ENCODE measurements at places on chromosomes 2 and 18.

DNA sequence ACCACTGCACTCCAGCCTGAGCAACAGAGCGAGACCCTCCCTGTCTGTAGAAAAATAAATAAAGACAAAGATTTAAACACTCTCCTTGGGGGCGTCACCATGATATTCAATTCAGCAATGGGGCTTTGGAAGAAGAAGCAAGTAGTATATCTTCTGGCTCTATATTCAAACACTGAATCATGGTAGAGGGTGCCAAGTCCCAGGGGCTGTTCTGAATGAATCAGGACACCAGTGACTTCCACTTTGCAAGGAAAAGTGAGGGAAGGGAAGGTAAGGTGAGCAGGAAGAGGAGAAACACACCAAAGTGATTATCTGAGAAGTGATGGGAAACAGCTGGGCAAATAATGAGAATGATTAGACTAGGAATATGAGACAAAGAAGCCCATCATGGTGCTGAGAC, 80.5 kb downstream of the AAK1 start:
- DNase-seq, result no peak

DNA sequence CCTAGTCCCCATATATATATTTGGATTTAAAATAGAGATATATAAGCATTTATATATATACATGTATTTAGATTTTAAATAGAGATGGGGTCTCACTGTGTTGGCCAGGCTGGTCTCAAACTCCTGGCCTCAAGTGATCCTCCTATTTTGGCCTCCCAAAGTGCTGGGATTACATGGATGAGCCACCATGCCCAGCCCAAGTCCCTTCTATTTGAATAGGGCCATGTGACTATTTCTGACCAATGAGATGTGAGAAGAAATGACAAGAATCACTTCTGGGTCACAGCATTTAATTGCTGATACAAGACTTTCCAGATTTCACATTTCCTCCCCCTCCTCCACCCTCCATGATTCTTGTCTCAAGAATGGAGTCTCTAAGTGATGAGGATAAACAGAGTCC, 6.4 kb upstream of the RBM43 start:
- no peak for DNase-seq

- DNase-seq, result no peak
These were observed 24.6 kb downstream of the AFTPH start for GRCh38 chr2:64548761-64549160.

GRCh38 chr2:181588546-181588945, 68.4 kb downstream of the CERKL start:
- no peak for DNase-seq

DNA sequence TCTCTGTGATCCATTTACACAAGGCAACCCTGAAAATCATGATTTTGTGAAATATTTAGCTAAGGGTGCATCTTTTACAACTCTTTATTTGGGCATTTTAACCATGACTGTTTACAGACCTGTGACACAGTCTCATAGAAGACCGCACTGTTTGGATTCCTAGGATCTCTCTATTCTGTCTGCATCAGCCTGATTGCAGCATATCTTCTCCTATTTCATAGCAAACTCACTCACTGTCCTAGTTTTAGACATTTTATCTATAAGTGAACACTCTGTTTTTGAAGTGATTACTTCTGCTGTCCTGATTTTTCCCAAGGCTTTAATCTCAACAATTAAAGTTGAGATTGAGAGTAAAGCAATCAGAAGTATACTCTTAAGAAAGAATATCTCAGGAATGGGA, 56.2 kb downstream of the CAVIN2 start:
- DNase-seq, result no peak

DNA sequence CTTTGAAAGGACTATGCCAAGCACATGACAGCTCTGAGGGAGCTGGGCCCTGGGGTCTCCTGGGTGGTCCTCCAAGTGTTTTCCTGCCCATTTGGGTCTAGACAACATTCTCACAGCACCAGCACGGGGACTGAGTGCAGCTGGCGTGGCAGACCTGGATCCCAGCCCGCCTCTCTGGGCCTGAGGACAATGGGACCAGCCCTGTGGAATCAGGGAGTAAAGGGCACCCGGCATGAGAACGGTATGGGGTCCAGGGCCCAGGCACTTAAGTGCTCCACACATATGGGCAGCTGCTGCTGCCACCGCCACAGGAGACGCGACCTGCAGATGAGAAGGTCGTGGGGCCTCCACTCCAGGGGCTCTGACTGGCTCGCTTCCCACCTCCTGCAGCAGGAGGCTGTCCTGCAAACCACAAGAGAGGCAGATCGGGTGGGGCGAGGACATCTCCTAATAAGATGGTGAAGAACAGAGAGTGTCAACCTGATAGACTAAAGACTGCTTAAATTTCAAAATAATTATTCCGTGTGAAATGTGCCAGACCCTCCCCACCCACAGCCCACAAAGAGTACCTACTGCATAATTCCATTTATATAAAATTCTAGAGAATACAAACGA, 46.3 kb downstream of the FAM178B start:
- DNase-seq, result no peak

GRCh38 chr18:75115514-75115913, 93.4 kb downstream of the PTGR3 start:
- DNase-seq, result no peak

- DNase-seq, result no peak
These were observed 66.4 kb upstream of the EPAS1 start for GRCh38 chr2:46230677-46231425.

GRCh38 chr2:201450954-201451291, 335 bp downstream of the TRAK2 start:
- DNase-seq, result no peak

GRCh38 chr2:26442301-26442700, 35.6 kb downstream of the OTOF start:
- DNase-seq, result no peak

GRCh38 chr2:101725515-101726192, 28.1 kb downstream of the MAP4K4 start:
- peak; percentile 70 for DNase-seq

- DNase-seq, result no peak
These were observed 690.0 kb downstream of the ARHGAP15 start for GRCh38 chr2:143819190-143819735.

DNA sequence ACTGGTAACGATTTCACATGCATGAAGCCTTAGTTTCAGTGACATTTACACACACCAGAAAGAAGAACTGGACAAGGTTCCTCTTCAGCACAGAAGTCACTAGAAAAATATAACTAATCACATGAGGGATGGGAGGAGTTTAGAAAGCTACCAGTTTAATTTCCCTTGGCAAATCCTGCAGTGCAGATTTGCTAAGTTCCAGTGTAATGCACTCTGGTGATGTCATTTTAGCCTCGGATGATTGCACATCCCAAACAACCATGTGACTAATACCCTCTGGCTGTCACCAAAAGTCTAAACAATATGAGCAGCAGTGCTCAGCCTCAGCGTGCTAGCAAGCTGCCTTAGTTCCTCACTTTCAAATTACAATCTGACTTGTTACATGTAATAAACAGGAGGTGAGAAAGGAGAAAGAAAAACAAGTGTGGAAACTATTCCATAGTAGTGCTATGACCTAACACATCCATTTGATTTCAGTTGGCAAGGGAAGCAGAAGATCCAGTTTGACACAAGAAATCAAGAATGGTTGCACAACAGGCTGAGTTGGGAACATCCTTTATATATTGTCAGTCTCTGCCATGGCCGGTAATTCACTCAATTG, 35.3 kb upstream of the PPP1CB start:
- DNase-seq, result no peak

- DNase-seq, result no peak
These were observed 8.0 kb upstream of the CDK15 start for GRCh38 chr2:201798252-201798913.

DNA sequence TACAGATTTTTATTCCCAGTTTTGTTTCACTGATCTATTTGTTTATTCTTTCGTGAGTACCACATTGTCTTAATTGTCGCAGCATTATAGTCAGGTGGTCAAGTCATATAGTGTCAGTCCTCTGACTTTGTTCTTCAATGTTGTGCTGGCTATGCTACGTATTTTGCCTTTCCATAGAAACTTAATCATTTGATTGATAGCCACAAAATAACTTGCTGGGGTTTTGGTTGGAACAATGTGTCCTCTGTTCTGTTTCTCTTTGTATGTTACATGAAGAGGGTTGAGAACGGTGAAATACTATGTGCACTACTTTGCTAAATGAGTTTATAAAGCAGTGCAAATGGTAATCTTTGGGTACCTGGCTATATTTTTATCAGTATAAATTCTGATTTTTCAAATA, 64.9 kb upstream of the TTC27 start:
- no peak for DNase-seq

- DNase-seq, result no peak
These were observed 143.8 kb downstream of the EXOC6B start for GRCh38 chr2:72682061-72682460.

DNA sequence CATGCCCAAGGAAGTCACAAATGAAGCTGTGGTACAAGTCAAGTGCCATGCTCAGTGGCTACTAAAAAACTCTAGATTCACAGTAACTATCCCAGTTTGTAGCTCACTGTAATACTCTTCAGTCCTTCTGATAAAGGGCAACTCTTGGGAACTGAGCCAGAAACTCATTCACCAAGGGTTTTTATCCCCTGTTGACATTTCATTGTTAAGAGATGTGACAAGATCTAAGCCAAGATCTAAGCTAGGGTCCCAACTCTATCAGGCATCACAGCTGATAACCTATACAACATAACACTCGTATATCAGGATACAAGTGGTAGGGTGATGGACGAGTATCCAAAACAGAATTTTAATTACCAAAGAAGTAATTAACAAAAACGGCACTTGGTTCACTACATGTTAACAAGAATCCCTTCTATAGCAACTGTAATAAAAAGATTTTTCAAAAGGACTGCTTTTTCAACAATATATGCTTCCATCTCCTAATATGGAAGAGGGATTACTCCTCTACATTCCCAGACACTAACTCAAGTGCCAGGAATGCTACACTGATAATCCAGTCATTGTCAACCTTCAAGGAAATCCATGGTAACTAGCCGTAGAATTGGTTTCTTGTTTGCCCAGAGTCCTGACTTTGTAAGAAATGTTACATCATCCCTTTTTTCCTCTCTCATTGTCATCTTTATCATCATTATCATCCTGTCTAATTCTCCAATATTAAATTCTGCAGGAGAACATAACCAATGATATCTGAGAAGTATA, 111.7 kb downstream of the CDH2 start:
- DNase-seq, result no peak

DNA sequence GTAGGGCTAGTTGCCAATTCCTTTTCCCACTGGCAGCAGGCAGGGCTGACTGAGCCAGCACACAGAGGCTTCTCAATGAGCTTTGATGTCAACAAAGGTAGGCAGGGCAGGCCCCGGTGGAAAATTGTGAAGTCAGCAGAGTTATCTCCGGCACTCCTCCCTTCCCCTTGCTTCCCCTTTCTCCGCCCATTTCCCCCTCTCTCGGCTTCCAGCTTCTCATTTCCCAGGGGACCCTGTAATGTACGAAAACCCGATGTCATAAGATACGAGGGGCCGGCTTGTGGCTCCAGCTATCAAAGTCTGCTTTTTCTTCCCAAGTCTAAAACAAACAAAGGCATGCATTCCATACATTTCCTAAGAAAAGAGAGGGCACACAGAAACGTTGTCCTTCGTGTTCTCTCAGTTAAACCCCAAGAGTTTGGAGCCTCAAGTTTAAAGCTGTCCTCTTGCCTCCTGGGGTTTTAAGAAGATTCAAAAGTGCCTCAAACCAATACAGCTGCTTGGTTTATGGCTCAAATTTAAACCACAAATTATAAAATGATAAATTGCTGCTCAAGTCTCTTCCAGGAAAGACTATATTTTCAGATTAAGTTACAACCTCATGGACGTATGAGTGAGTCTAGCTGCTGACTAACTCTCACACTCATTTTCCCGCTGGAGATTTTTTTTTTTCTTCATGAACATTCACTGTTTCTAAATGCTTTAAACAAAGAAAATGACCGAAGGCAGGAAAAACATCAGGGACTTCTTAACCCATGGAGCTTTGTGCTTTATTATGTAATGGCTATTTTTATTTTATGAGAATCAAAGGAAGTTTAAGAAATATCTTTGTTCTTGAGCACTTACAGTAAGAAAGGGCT, 27.2 kb upstream of the EML4 start:
- DNase-seq, result no peak

- DNase-seq, result no peak
These were observed 188.8 kb upstream of the CWC22 start for GRCh38 chr2:180195847-180196246.

- no peak for DNase-seq
These were observed 11.0 kb downstream of the CROCC2 start for GRCh38 chr2:240917009-240917683.

DNA sequence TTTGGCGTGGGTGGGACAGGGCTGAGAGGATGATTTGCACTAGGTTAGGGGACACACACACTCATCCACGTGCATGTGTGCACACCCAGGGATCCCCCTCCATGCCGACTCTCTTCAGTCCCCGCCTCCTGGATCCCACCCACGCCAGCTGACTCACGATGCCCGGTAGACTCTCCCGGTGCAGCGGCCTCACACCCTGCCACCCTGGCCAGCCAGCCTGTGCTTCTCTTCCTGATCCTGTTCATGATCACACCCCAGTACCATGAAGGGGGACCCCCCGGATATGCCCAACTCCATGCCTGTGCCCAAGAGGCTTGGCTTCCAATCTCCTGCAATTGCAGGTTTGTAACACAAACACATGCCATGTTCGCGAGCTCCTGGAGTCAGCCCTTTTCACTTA, 157.8 kb upstream of the HDAC4 start:
- no peak for DNase-seq
